GM23338 (cell line): ENCODE measurements at places on chromosomes 2 and 18.

- no peak for DNase-seq
These were observed 320.4 kb downstream of the CBLN2 start for GRCh38 chr18:72223733-72224132.

DNA sequence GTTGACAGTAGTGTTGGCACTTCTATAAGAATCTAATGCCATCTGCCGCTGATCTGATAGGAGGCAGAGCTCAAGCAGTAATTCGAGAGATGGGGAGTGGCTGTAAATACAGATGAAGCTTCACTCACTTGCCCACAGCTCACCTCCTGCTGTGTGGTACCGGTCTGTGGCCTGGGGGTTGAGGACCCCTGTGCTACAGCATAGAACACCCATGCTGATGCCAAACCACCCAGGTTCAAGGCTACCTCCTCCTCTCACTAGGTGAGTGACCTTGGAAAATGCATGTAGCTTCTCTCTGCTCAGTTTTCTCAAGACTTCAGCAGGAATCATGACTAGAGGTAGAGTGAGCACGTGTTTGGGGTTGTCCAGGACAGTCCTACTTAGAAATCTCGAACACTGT is 263.4 kb downstream of the SH3BP4 start:
- no peak for DNase-seq

GRCh38 chr2:70002241-70002899 is 40.9 kb upstream of the ASPRV1 start:
- no peak for DNase-seq

DNA sequence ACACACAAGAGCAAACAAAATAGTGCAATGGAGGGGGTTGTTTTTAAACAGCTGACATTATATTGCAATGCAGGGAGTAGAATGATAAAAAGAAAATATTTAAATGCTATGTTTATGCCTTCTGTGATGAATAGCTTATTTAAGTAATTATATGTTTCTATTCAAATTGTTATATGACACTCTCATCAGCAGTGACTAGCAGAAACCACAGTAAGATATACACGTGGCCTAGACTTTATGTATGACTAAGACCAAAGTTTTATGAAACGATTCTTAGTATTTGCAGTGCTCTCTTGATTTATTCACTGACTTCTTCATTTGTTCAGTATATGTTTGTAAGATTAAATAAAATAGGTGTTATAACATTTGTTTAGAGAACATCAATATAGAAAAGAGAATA is 26.1 kb upstream of the C1D start:
- DNase-seq, result no peak
